ENCODE measurements at places on chromosomes 2 and 18.

GRCh38 chr2:168244318-168244717 is 3.1 kb downstream of the STK39 start:
- DNase-seq = no peak

DNA sequence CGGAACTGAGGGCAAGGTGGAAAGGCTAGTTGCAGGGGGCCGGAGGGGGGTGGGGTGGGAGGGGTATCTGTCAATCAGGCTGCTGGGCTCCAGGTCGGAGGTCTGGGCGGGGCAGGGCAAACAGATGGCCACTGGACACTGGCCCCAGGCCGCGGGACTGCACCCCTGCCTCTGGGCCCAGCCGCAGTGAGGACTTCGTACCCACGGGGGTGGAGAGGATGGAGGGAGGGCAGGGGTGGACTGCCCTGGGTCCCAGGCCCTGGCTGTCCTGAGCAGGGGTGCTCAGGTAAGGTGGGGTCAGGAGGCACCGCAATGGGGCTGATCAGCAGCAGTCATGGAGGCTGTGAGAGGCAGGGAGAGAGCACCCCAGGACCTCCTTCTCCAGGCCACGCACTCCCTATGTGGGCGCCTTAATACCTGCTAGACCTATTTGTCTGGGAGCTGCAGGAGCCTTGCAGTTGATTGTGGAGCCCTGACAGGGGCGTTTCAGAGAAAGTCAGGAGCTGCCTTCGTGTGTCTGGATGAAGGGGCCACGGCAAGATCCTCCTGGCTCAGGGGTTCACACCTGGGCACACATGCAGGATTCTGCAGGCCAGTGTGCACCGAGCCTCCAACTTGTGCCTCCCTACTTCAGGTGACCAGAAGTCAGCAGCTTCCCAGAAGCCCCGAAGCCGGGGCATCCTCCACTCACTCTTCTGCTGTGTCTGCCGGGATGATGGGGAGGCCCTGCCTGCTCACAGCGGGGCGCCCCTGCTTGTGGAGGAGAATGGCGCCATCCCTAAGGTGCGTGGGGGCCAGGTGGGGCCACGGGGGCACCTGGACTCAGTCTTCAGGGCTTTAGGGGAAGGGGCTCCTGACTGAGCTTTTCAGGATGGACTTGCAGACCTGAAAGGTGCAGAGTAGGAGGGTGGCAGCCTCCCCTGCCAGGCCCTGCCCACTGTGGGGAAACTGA is 1.5 kb downstream of the CTDSP1 start:
- no peak for DNase-seq

DNA sequence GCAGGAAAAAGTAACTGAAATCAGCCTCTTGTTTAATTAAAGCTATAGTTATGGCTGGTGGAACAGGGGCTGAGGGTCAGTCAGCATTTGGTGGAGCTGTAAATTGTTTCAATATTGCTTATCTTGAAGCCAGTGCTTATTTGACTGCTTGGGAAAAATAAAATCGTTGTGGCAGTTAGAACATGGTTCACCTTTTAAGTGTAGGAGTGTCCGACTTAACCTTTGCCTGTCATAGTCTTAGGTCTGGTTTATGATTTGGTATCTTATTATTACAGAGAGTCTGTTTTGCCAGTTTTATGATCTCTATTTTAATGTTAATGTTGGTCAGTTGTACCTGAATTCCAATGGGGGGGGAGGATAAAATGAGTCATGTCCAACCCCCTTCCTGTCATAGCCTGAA is 27.2 kb upstream of the NOL4 start:
- no peak for DNase-seq

GRCh38 chr2:209423562-209424198 is at the start of gene MAP2:
Gene MAP2, plus strand, starts transcription at chr2:209424047. Its CDS starts 229,124 bp downstream, at chr2:209653171.
- peak; percentile 40 for DNase-seq

DNA sequence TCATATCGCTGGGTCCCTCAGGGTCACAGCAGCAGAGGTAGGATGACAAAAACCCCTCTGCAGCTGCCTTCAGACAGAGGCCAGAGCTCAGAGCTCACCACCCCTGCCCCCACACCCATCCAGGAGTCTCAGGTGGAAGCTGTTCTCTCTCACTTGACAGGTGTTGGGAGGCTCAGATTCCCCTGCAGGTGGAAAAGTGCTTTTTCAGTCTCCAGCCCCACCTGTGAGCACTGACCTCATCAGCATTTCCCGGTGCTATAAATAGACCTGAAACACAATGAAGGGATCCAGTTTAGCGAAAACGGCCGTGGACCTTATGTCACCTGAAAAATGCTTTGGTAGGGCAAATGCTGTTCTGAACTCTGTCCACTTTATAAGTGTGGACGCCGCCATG is 254.9 kb downstream of the NDUFA10 start:
- DNase-seq = no peak

- no peak for DNase-seq
These were observed 1327.1 kb upstream of the ZEB2 start for GRCh38 chr2:145846982-145847381.

DNA sequence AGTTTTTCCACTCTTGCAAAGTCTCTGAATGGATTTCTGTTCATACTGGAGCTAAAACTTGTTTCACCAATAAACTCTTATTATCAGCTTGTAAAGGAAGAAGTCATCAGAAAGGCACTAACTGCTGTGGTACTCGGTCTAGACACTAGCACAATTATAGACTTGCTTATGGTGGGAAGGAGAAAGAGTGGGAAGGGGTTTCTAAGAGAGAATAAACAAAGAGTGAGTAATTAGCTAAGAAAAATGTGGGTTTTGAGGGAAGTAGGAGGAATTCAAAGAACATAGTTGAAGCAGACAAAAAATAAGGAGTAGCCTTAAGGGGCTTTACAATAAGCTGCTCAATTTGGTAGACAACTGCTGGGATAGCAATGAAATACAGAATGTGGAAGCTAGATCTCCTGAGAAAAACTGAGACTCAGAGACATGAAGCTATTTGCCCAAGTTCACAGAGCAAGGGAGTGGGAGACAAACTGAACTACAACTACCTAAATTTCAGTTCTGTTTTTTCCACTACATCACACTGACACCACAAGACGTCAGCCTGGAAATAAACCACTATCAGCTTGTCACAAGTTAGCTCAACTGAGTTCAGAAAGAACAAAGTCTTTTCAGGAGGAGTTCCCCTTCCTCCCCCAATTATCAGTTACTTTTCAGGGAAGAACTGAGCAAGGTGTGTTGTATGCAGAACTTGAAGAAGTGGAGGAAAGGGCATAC is 59.7 kb downstream of the MAP4K3 start:
- no peak for DNase-seq

GRCh38 chr2:121197369-121198091 is 87.5 kb downstream of the TFCP2L1 start:
- no peak for DNase-seq

- DNase-seq = no peak
These were observed 95.1 kb downstream of the SMAD7 start for GRCh38 chr18:48855422-48856377.

- DNase-seq = no peak
These were observed 87.7 kb upstream of the DDX18 start for GRCh38 chr2:117726747-117727146.

DNA sequence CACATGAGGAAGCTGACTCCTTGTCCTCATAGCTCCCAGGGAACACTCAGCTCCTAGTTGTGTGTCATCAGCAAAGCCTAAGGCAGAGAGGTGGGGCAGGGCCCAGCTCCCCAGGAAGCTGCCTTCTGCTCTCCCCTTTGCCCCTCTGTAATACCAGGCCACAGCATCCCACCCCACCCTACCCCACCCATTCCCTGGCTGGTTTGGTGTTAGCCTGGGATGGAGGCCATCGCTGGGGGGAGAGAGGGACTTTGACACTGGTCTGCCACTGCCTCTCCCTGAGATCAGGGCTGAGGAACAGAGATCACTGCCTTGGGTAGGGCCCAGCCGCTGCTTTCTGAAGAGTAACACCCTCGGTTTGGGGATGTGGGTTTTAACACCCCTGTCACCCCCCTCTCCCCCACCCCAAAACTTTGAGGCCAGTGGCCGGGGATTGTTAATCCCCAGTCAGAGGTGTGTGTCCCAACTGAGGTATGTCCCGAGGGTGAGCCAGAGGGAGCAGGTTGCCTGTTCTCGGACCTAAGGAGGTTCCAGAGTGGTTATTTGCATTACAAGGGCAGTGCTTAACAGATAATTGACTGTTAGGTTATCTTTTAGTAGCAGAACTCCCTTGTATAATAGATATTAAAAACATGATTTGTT is 41.4 kb downstream of the TET3 start:
- DNase-seq = no peak

DNA sequence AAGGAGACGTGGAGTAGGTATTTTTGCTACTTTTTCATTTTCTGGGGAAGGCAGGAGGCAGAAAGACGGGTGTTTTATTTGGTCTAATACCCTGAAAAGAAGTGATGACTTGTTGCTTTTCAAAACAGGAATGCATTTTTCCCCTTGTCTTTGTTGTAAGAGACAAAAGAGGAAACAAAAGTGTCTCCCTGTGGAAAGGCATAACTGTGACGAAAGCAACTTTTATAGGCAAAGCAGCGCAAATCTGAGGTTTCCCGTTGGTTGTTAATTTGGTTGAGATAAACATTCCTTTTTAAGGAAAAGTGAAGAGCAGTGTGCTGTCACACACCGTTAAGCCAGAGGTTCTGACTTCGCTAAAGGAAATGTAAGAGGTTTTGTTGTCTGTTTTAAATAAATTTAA is 3.4 kb downstream of the FZD7 start:
- no peak for DNase-seq

All from GOT3 (cell line).